ENCODE measurements at places on chromosomes 5 and 9. TPM values are rescaled to one million over a fixed set of nuclear protein-coding genes. Genes with fewer than 3 reads are reported as not detected.

DNA sequence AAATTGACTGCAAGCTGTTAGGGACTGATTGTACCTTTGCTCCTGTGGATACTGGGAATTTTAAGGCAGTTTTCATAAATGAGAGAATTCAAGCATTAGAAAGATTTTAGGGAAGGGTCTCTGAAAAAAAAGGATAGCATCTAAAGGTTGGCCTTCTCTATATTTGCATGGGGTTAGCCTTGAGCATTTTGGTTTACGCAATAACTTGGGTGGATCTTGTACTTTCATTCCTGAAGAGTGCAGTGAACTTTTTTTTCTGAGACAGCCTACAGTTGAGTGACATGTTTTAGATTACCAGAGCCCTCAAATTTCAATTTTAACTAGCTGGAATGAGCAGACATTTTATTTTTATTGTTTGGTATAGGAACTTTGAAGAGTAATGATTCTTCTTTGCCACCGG, 91.6 kb upstream of the NR3C1 start:
- H3K4me3 ChIP-seq: peak overlapping the region; percentile 59
- H3K36me3 ChIP-seq: no peaks in the 10 kb centered on the region
- H3K4me1 ChIP-seq: peaks cover 37% of the 10 kb centered on the region
- peak overlapping the region; percentile 89 for H3K27ac ChIP-seq

GRCh38 chr5:54876976-54877375, 108.4 kb downstream of the ESM1 start:
- no peaks in the 10 kb centered on the region for H3K36me3 ChIP-seq
- H3K4me3 ChIP-seq: 0 out of 2 replicates have a peak overlapping the region, but pooled peaks have one; percentile 4
- no peak for DNase-seq
- no peak overlapping the region for H3K27ac ChIP-seq
- peaks cover 13% of the 10 kb centered on the region for H3K27me3 ChIP-seq

- DNase-seq: peak; percentile 51
- H3K4me1 ChIP-seq: peaks cover 18% of the 10 kb centered on the region
- H3K4me3 ChIP-seq: peak overlapping the region; percentile 93
- H3K27me3 ChIP-seq: peaks cover 19% of the 10 kb centered on the region
- no peaks in the 10 kb centered on the region for H3K36me3 ChIP-seq
- H3K27ac ChIP-seq: peak overlapping the region; percentile 88
These were observed 1.1 kb upstream of the JADE2 start for GRCh38 chr5:134524272-134524825.

DNA sequence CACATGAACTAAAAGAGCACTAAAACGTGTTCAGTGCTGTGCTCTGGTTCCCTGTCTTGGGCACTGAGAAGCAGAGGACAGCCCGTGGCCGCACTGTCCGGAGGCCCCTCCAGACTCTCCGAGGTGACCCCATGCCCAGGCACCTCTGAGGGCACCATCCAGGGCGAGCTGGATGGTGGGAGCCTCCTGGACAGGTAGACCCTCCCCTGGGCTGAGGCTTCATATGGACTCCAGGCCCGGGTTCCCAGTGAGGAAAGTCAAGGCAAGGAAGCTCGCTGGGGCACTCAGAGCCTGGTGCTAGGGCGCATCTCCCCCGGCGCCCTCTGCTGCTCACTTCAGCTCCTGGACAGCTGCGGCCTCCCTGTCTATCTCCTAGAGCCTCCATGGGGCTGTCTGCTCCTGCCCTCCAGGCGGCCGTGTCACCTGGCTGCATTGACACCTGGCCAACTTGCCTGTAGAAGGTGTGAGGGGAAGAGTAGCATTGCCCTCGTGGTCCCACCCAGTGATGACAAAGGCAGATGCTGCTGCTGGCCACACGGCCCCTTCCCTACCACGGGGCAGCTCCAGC, 178.2 kb upstream of the IRX1 start:
- no peak for DNase-seq
- H3K27me3 ChIP-seq: no peaks in the 10 kb centered on the region
- peaks cover 17% of the 10 kb centered on the region for H3K36me3 ChIP-seq
- no peak overlapping the region for H3K27ac ChIP-seq
- H3K4me1 ChIP-seq: no peaks in the 10 kb centered on the region

ENTREP1 gene
- total RNA-seq: not detected

HTR4 gene
- not detected for total RNA-seq

PCDHB2 gene
- 8.2 TPM for total RNA-seq
